ENCODE measurements at places on chromosomes 16 and 17.
A peak's percentile ranks its signal among the peaks of the same experiment; 100 is the strongest.

- no peak for DNase-seq
Measured at GRCh38 chr17:35740997-35741931, 9.8 kb downstream of the RASL10B start.

DNA sequence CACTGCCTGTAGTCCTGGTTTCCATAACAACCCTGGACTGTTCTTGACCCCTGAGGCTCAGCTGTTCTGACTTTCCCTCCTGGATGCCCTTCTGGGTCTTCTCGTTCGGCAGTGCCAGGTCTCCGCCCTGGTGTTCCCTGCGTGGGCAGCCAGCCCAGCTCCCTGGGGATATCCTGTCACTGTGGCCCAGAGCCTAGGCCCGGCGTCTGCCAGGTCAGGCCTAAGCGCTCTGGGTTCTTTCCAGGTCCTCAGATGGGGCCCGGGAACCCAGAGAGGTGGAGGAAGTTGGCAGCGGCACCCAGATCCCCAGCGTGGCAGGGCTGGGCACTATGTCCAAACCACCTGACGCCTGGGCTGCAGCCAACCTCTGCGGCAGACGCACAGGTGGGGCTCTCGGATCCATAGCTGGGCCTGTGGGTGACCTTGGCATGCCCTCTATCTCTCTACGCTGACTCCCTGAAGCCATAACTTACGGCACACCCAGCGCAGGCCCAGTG lies 12.5 kb upstream of the ATP2A3 start:
- no peak for DNase-seq

DNA sequence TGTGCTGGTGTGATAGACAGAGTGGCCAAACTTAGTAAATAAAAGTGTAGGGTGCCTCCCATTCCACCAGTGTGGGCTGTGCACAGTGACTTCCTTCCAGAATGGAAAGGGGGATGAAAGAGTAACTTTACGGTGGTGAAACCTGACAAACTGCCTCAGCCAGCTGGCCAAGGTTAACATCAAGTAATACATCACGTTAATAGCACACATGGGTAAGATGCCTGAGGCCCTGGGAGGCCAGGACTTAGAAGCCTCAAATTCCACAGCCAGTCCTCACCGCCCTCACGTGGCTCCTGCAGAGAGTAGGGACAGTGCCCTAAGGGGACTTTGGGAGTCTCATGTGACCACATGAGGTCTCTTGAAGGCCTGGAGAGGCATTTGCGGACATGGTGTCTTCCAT lies 14.1 kb downstream of the RMI2 start:
- no peak for DNase-seq

DNA sequence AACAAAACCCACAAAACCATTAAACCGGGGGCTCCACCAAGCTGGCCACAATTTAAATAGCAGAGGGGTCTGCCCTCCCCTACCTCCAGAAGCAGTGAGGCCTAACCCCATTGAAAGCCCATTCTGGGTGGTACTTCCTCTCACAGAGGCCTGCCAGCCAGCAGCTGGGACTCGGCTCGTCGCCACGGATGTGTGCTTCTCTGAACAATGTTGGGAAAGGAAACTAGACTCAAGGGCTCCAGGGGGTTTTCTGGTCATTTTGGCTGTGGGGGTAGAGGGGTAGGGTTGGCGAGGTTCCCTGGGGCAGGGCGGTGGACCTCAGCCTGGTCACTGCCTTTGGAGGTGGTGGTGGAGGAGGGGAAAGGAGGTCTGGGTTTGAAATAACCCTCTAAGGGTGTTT lies 4.7 kb upstream of the PLCG2 start:
- DNase-seq: no peak

- no peak for DNase-seq
Measured at GRCh38 chr17:27315322-27315721, 21.4 kb downstream of the WSB1 start.

DNA sequence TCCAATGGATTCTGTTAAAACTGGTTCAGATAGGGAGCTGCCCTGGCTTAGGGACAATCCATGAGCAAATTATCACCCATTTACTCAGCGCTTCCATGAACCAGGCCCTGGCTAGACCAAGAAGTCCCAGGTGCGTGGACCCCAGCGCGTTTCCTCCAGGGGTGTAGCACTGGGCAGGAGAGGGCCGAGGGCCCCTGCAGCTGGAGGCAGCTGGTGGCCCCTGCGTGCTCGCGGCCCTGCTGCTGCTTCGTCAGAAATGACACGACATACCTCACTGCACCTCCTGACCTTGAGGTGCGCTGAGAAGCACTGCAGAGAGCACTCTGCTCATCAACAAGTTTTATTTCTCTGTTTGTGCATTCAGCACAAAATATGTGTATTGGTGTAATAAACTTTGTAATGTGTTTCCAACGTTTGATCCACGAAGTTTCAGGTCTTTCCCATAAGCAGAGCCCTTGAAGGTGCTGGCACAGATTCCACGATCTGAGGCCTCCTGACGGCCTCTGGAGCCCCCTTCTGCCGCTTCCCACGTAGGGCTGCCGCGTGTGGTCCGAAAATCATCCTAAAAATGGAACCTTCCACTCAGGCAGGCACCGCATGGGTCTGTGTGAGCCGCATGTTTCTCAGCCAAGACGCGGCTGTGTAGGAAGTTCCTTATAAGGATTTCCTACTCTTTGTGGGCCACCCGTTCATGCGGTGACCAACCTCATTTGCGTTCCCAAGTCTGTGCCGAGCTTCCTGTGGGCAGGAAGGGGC lies 50.8 kb upstream of the ZCCHC14 start:
- DNase-seq: no peak

DNA sequence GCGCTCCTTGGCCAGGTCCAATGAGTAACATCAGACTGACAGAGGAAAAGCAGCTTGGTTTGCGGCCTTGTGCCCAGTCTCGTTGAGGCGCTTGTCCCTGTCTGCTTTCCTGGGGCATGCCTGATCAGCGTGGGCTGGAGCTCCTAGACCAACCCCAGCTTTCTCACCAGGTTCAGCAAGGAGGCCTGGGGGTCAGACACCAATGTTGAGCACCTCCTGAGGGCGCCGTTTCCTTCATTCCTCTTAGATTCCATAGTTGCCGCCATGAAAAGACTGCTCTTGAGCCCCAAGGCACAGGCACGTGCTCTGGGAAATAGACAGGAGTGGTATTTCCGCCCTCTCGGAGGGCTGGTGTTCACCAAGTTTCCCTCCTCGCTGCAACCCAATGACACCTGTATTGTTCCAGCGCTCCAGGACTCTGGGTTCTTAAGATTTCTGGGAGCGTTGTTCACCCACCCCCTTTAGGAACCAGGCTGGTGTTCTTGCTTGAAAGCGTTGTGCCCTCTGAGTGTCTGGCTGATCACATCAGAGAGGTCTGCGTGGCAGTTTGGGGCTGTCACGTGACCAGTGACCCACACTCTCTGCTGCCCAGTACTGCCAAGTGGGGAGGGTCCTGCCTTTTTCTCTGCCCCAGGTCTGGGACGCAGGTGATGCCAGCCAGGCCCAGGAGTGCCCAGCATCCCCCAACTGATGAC lies 18.0 kb downstream of the KCTD2 start:
- DNase-seq: no peak

DNA sequence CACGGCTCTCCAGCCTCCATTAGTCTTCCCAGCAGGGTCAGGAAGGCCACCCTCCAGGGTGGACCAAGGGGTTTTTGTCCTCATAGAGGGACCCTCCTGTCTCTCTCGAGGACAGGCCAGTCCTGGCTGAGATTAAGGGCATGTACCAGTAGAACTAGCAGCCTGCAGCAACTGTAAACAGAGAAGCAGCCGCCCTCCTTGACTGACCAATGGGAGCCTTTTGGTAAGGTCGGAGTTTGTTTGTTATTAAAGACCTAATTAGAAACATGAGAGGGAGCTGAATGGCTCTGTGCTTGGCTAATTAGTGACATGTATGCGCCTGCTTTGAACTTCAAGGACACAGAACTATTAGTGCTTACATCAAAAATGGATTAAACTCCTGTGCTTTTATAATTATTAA lies 80.0 kb downstream of the CCDC182 start:
- no peak for DNase-seq

GRCh38 chr16:53950677-53951076 lies 246.7 kb downstream of the FTO start:
- DNase-seq: no peak

GRCh38 chr17:32479074-32479617 lies 7.6 kb upstream of the CDK5R1 start:
- no peak for DNase-seq

- DNase-seq: no peak
Measured at GRCh38 chr16:55338646-55339045, 14.6 kb downstream of the IRX6 start.

- DNase-seq: no peak
Measured at GRCh38 chr17:21005803-21006202, 37.0 kb downstream of the USP22 start.

- DNase-seq: no peak
Measured at GRCh38 chr17:77905266-77905665, 53.2 kb upstream of the TNRC6C start.

GRCh38 chr16:27202923-27203506 lies 311 bp upstream of the KDM8 start:
- DNase-seq: peak; percentile 84

DNA sequence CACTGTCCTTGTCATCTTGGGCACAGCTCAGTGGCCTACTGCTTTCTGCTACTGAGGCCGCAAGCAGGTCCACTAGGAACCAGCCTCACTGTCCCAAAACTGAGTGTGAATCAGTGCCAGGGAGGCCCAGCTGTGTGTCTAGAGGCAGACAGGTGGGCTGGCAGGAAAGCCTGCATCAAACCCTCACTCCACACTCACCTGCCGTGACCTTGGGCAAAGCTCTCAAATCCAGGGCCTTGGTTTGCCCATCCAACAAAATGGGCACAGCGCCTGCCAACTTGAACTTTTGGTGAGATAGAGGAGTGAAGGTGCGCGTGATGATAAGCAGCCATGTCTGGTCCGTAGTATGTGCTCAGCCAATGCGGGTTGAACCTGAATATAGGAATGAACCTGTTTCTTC lies 14.8 kb downstream of the ATP2C2 start:
- no peak for DNase-seq

GRCh38 chr17:21283482-21284318 lies 811 bp upstream of the MAP2K3 start:
- DNase-seq: no peak

DNA sequence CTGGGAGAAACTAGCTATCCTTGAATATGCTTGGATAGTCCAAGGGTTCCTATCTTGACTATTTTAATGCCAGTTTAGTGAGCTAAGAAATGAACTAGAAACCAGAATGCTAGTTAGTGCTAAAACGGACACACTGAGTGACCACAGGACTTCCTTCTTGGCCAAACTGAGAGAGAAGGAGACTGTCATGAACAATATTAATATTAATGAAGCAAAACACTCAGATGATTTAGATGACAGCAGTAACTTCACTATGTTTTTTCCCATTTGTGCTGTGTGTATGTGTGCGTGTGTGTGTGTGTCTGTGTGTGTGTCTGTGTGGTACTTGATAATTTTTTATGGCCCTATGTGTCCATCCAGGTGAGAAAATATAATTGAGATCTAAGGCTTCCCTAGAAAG lies 2.2 kb upstream of the ATXN1L start:
- DNase-seq: no peak

DNA sequence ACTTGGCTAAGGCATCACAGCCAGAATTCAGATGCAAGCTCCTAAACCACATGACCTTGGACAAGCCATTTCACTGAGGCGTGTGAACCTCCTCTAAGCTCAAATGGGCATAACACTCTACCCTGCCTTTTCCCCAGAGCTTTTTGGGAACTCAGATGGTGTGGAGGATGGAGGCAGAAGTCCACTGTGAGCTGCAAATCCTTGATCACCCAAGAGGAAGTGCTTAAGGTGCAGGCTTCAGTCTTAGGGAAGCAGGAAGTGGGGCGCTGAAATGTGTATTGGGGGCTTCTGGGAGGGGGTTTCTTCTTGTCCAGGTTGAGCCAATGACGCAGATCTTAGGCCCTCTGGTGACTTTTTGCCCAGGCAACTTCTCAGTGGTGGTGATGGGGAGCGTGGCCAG lies 12.9 kb downstream of the CIITA start:
- DNase-seq: no peak

DNA sequence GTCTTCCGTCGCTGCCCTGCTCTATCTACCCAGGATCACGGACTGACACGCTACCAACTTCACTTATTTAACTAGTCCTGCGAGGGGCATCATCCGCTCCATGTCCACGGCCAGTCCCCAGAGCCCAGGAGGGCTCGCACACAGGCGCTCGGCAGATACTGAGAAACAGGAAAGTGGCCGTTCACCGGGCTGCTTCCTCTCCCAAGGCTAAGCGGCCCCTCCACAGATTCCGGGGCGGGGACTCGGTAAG lies 388 bp downstream of the OXLD1 start:
- DNase-seq: no peak

DNA sequence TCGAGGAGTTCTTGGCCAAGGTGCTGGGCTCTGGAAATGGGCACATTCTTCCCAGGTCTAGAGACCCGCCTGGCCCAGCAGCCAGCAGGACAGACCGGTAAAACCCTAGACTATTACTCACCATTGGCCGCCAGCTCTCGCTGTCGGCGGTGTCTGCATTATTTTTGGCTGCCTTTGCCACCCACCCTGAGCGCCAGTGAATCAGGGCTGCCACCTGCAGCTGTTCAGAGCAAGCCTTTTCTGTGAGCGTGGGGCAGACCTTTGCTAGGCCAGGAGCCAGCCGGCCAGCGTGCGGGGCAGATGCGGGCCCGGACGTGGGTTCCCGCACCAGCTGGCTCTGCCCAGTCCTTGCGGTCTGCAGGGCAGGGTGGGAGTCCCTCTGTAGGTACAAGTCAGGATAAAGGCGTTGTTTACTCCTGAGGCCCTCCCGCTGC lies 15.8 kb upstream of the CLEC18A start:
- DNase-seq: no peak

DNA sequence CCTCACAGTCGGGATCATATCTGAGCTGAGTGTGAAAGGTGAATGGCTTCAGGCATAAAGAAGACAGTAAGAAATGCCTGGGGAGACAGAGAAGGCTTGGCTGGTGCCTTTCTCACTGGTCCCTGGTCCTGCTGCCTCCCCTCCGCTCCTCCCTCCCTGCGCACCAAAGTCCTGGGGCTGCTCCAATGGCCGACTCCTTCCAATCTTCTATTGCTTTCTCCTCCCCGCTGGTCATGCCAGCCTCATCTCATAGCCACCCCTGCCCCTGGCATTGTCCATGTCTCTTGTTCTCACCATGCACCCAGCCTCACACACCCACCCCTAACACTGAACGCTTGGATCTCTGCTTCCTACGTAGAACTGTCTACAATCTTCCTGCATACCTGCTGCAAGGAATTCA lies 18.0 kb downstream of the TLE7 start:
- DNase-seq: no peak

GRCh38 chr17:80817861-80818260 lies 173.8 kb upstream of the CHMP6 start:
- no peak for DNase-seq

DNA sequence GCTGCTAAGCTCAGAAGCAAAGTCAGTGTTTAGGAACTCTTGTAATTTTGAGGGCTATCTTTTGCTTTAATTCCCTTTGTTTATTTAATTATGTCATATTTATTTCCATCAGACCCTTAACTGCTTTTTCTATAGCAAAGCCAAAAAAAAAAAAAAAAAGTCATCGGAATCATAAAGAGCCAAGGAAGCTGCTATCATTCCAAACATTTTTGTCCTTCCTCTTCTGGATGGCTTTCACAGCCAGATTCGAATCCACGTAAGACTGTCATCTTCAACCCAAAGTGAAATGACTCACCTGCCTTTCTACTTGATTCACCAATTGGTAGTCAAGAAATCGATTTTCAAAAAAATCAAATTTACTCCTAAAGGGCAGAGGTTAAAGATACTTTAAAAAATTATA lies 38.4 kb downstream of the WIPI1 start:
- DNase-seq: no peak

GRCh38 chr17:19460700-19461099 lies 49.7 kb downstream of the RNF112 start:
- DNase-seq: no peak
